ENCODE measurements at places on chromosomes 6 and 20. TPM values are rescaled to one million over a fixed set of nuclear protein-coding genes. Genes with fewer than 3 reads are reported as not detected.

GRCh38 chr6:11595903-11596302 lies 58.4 kb downstream of the TMEM170B start:
- peak; percentile 41 for DNase-seq

DNA sequence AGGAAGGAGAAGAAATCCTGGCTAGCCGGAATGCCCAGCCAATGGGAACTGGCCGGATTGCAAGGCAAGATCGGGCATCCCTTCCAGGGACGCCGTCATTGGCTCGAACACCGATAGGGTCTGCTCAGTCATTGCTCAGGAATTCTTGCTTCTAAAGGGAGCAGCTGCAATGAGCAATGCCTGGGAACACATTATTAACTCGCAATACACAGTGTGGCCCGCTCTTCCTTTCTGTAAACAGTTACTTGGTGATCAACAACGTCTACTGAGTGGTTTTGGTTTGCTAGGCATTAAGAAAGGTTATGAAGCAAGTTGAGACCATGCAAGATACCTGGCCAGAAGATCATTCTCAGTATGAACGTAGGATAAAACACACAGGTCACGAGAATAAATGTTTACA lies 165.4 kb upstream of the CITED2 start:
- peak; percentile 51 for DNase-seq

- peak; percentile 55 for DNase-seq
Measured at GRCh38 chr20:52312132-52312729, 120.7 kb upstream of the ZFP64 start.

GRCh38 chr6:16570946-16571345 lies 190.3 kb downstream of the ATXN1 start:
- DNase-seq: no peak

DNA sequence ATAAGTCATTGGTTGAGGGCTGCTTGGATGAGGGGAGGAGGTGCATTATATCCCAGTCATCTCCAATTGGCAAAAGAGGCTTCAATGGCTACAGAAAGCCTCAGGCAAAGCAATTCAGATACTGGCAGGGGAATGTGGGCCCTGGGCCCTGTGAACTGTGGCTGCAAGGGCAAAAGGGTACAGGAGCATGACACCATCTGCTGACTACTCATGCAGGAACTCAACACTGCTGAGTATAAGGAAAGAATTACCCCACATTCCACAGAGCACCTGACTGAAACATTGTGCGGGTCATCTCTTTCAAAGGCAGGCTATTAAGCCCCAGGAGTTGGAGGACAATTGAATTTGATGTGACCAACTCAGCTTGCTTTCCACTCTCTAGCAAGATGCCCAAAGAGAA lies 92.1 kb upstream of the SPTLC3 start:
- no peak for DNase-seq

DNMT3B gene
- polyA plus RNA-seq: 9.5 TPM

TOX2 gene
- 7.2 TPM for polyA plus RNA-seq

- DNase-seq: no peak
Measured at GRCh38 chr6:63589952-63590411, 17.7 kb downstream of the LOC128125822 start.

HLA-DOB gene
- 0.07 TPM for polyA plus RNA-seq

GRCh38 chr20:34260208-34260942 lies 19.2 kb downstream of the ASIP start:
- DNase-seq: no peak

GRCh38 chr20:38460040-38460623 lies 12.5 kb upstream of the RALGAPB start:
- DNase-seq: peak; percentile 88

- DNase-seq: no peak
Measured at GRCh38 chr6:131717836-131718542, 7.2 kb upstream of the CTAGE9 start.

- DNase-seq: no peak
Measured at GRCh38 chr6:64310214-64310613, 674.6 kb downstream of the PHF3 start.

DNA sequence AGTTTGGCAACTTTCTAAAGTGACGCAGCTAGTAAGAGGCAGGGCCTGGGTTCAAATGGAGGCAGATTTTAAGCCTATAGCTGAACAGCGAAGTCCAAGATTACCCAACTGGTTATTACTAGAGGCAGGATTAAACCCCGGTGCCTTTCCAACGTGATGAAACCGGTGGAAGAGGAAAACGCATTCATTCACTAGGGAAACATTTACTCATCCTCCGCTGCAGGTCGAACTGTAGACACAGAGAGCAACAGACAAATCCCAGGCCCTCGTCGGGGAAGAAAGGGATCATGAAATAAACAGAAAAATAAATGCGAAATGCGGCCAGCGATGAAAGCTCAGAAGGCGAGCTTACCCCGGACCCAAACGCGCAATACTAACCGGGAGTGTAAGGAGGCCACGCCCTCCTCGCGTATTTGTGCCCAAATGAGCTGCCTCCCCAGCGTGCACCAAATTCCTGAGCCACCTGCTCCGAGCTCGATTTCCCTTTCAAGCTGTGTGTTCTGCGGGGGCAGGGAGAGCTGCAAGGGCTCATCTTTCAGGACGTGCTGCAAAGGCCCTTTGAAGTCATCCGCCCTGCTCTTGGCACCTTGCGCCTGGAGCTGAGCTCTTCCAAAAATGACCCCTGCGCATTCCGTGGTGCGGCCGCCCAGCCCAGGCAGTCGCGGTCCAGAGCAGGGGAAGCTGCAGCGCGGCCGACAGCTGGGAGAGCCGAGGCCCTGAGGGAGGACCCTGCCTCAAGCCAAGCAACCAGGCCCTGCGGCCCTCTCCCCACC lies 46.9 kb downstream of the PDYN start:
- DNase-seq: no peak

TRAPPC3L gene
- polyA plus RNA-seq: not detected

GRCh38 chr6:99276747-99277146 lies 72.7 kb downstream of the FAXC start:
- no peak for DNase-seq

GRCh38 chr6:10957414-10957886 lies 70.6 kb downstream of the SYCP2L start:
- no peak for DNase-seq

DPPA5 gene
- not detected for polyA plus RNA-seq

DNA sequence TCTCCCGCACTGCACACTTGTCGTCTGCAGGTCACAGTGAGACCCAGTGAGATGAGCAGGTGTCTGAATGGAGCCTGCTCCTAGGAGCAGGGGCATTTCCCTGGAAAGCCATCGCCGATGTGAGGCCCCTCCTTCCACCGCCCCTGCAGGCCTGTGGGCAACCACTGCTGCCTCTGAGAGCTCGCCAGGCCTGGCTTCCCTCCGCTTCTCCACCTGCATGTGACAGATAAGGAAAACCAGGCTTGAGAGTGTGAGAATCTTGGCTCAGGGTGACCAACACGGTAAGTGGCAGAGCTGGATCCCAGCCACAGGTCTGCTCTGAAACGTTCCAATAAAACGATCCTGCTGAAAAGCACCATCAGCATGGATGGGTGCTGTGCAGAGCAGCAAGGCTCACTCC lies 332.8 kb downstream of the CDH4 start:
- no peak for DNase-seq

DNA sequence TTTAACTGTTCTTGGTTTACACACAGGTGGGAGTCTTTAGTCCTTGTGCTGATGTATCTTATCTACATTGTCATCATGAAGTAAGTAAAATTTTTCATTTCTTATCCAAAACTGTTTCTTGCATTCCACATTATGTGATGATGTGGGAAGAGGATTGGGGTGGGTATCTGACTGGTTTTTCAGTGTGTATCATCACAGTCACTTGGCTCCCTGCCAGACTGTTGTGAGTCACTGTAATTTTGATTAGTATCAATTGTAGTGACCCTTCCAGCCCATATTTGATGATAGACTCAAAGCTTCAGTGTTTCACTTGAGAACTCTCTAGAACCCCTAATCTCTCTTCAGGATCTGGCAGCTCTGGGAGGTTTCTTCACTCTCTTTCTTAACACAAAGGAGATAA lies 84.5 kb upstream of the RIN2 start:
- DNase-seq: no peak

GRCh38 chr20:14512839-14513238 lies 175.4 kb upstream of the FLRT3 start:
- DNase-seq: no peak

EYS gene
- not detected for polyA plus RNA-seq

DNA sequence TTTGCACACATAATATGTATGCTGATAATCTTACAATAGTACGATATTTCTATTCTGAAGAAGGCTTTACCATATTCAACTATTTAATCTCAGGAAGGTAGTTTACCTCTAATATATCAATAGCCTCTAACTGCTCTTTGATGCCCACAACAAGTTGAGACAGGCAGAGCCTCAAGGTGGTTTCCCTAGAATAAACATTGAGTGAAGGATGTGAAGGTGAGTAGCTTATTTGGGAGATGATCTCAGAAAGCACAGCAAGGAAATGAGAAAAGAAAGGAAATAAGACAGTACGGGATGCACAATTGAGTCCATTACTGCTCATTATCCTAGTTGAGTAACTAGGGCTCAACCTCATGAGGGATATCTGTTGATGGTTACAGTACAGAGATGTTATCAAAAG lies 638.4 kb downstream of the MAFB start:
- DNase-seq: no peak

DNA sequence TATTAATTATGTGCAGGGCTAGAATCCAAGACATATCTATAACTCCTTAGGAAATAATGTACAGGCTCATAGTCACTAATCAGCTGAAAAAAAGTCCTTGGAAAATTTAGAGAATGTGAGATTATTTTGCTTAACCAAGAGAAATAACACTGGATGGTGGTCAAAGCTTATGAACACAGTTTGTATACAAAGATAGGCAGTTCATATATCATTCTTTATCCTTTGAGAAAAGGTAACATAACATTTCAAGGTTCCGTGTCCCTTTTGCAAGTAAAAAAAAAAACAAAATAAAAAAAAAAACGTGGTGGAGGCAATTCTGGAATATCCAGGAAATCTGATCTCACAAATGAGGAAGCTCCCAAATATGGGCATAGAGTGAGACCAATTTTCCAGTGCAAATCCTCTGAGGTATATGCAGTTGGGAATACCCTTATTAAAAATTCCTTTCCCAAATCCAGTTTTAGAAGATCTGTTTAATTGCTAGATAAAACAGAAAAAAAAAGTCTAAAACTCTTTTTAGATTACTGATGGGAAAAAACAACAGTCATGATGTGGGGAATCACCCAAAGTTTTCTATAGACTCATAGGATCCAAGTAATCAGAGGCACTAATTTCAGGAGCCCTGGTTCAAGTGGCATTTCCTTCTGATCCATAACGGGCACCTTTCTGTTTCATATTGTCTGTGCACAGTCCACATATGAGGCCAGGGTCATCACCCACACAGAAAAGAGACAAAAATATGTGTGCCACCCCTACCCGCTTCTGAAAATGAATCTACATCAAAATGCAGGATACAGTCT lies 17.7 kb upstream of the TNFAIP3 start:
- no peak for DNase-seq

AGER gene
- 1.4 TPM for polyA plus RNA-seq

PLEKHG1 gene
- polyA plus RNA-seq: 0.17 TPM

DNA sequence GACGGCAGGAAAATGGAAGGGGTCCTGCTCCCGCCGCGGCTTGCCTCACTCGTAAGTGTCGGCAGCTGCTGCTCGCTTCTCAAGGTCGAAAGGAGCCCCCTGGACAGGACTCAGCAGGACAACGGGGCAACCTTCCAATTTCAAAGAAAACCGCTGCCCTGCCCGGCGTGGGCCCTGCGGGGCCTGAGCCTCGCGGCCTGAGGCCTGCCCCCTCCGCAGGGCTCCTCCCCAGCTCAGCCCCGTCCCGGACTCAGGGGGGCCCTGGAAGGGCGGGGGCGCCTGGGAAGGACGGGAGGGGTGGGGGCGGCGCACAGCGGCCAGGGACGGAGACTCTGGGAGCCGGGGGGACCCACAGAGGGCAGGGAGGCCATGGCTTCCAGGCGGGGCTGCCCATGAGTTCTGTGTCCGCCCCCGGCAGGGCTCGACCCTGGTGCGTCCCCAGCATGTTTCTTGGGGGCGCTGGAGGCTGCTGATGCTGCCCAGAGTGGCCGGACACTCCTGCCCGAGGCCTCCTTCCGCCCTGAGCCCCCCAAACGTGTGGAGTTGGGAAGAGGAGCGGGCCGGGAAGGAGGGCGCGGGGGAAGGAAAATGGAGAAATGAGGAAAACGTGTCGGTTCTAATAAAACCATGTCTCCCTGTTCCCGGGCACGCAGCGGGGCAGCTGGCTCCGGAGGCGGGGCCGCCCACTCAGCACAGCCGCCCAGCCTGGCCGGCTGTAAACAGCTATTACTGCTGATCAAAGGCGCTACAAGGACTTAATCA lies 114.6 kb downstream of the DLL1 start:
- no peak for DNase-seq

GRCh38 chr20:20970841-20971240 lies 135.3 kb downstream of the LINC00237 start:
- no peak for DNase-seq

DNA sequence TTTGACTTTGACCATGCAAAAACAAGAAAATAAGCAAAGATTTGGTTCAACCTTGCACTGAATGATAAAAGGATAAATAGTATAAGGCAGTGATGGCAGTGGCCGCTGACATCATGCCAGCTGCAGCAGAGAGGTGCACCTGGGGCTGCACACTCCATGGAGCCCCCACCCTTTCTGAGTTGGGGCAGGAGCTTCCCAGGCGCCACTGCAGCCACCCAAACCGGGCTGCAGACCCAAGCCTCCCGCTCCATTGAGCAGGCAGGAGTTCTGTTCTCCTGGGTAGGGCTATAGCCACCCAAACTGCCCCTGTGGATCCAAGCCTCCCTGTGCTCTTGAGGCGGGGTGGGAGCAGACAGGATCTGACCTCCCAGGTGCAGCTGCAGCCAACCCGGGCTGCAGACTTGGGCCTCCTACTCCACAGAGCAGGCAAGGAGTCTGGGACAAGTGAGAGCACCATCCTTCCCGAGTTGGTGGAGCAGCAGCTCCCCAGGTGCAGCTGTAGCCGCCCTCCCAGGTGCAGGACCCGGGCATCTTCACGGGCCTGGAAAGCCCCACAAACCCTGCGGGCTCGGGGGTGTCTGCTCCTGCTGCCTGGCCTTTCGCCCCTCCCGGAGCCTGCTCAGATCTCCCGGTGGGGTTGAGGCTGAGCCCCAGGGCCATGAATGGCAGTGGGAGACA lies 537.9 kb downstream of the TENT5A start:
- no peak for DNase-seq

DNA sequence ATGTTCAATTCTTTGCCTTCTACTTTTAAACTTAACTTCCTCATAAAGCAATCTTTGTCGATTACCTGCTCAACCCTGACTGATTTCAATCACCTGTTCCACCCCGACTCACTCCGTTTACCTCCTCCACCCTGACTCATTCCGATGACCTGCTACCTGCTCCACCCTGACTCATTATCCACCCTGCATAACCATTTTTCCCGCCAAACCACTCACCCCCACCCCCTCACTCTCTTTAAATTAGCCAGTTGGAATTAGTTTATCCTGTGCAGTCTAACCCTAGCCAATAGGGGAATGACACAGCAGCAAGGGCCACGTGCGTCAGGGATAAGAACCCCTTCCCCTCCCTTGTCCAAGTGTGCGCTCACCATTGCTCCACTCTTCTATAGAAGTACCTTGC lies 56.7 kb upstream of the MRAP2 start:
- DNase-seq: no peak

GRCh38 chr6:13420269-13420668 lies 67.1 kb downstream of the GFOD1 start:
- no peak for DNase-seq

GRCh38 chr6:84372290-84372689 lies 144.8 kb upstream of the CEP162 start:
- no peak for DNase-seq
